ENCODE measurements at places on chromosomes 5 and 9.
A peak's percentile ranks its signal among the peaks of the same experiment; 100 is the strongest.

GRCh38 chr5:37839407-37840052, at the start of gene GDNF:
GDNF (minus strand) TSS chr5:37840041; CDS start chr5:37834796, 5,245 bp downstream.
- DNase-seq, result peak; percentile 24

- no peak for DNase-seq
Measured at GRCh38 chr9:18855656-18856055, 177.4 kb downstream of the SAXO1 start.

- no peak for DNase-seq
Measured at GRCh38 chr5:78659714-78660113, 11.1 kb upstream of the LHFPL2 start.

DNA sequence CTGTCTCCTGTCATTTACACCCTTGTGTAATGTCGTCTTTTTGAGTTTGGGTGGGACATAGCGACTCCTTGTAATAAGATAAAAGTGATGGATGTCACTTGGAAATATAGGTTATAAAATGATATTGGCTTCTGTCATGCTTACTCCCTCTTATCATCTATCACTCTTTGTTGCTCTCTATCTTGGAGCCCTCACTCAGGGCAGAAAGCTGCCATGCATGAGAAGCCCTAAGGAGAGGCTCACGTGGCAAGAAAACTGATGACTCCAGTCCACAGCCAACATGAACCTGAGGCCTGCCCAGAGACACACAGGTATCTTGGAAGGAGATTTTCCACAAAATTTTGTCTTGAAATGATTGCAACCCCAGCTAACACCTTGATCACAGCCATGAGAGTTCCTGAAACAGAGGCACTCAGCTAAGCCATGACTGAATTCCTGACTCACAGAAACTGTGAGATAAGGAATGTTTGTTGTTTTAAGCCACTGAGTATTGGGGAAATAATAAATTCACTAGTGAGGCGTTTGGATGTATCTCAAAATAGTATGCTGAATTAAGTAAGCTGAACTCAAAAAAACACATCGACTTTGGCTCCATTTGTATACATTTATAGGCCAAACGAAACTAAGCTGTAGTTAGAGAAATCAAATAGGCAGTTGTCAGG, 216.7 kb downstream of the CDH18 start:
- DNase-seq, result no peak

GRCh38 chr5:27472871-27473270, 434.5 kb upstream of the CDH9 start:
- DNase-seq, result no peak

- DNase-seq, result peak; percentile 30
Measured at GRCh38 chr5:67520161-67520908, 323.7 kb upstream of the CD180 start.

GRCh38 chr9:32340361-32340760, 44.1 kb upstream of the ACO1 start:
- DNase-seq, result no peak

DNA sequence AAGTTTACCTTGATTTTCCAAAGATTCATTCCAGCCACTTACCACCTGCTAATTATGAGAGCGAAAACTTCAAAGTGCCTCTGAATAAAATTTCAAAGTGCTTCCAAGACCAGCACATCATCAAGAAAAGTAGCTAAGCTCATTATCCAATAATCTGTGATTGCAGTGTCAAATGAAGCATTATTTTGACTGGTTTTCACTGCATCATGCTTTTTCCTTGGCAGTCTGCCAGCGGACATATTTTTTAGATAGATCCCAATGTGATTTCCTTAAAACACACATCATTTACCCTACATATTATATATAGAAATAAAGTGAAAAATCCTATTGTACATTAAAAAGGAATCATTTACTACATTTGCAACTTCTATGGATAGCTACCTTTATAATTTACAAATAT, 508.6 kb upstream of the FAM174A start:
- no peak for DNase-seq

DNA sequence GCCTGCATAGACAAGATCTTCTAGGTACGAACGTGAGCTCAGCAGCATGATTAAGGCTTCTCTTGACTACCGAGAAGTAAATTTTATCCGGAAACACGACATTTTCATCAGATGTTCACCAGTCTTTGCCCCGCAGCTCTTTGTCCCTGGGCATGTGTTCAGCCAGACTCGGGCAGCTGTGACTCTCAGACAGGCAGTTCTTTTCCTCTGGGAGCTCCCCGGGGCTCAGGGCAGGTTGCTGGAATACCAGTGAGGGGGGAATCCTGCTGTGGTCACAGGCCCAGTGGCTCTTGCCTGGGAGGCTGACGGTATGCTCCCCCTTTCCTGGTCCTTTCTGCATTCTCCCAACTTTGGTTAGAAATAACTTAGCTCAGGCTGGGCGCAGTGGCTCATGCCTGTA, 186.1 kb downstream of the GNA14 start:
- DNase-seq, result no peak

DNA sequence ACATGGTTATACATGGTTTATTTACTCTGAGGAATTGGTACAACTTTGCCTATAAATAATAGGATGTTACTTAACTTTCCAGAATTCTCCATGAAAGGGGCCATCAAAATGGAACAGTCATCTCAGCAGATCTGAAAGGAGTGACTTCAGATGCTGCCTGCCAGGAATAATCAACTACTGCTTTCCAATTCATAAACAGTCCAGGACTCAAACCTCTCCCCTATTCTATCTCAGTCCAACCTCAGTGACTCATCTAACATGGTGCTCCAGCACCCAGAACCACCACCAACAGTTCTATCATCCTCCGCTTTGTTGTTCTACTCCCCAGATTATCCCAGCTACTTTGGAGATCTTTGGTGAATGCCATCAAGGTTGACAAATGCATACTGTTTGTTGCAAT, 221.5 kb upstream of the MPDZ start:
- DNase-seq, result no peak

DNA sequence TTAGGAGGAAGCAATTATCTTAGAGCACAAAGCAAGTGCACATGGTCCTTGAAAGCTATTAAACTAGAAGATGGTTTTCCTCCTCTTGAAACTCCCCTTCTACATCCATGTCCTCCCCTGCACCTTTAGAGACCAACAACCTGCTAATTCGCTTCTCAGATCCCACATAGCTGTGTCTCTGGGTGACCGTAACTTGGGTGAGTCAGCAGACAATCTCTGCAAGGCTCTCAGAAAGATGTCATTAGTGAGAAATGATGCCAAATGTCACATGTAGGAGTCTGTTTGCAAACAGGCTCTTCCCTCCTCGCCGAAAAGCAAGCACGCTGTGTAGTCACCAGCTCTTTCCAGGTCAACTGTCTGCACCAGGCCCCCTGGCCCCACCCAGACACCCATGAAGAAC, 291.8 kb downstream of the SLIT3 start:
- no peak for DNase-seq

DNA sequence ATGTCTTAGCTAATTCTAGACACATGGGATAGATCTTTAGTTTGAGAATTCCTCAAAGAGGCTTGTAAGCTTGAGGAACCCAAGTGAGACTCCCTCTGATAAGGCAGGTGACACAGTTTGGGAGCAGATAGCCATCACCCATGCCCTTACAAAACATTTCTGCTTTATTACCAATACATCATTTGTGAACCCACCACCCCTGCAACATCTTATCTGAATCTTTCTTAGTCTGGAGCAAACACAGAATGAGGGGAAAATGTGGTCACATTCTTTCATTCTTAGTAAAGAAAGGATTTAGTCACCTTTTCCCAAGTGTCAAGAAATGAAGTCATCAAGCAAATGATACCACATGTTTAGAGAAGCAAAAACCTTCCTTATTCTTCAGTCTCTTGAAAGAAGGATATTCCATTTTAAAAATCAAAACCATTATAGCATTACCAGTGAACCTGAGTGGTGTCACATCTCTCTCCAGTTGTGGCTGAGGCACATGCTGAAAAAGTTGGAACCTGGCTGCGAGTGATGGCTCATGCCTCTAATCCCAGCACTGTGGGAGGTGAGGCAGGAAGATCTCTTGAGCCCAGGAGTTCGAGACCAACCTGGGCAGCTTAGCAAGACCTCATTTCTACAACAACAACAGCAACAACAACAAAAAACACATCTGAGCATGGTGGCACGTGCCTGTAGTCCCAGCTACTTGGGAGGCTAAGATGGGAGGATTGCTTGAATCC, 65.9 kb downstream of the PRKACG start:
- DNase-seq, result no peak

- no peak for DNase-seq
Measured at GRCh38 chr9:70859694-70860093, 261.7 kb downstream of the TRPM3 start.

DNA sequence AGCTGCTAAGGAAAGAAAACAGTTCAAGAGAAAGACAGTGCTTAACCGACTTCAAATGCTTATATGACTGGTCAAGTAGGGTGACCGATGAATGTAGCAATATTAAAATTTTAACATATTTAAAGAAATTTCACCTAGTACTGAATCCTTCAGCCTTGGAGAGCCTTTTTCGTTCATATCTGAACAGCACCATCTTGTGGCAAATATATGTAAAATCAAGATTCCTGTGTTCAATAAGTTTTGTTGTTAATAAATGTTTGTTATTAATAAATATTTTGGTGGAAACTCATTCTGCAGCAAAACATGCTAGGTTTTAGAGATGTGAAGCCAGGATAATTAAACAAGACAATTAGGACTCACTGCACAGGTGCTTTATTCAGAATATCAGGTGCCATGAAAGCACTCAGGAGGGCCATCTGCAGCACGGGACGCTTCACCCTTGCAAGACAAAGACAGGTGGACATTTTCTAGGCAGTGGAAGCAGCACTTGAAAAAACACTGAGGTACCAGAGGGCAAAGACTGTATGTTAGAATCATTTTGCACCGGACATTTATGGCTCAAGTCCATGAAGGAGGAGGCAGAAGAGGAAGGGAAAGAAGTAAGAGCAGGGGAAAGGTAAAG, 15.6 kb downstream of the TICAM2 start:
- DNase-seq, result peak; percentile 39

DNA sequence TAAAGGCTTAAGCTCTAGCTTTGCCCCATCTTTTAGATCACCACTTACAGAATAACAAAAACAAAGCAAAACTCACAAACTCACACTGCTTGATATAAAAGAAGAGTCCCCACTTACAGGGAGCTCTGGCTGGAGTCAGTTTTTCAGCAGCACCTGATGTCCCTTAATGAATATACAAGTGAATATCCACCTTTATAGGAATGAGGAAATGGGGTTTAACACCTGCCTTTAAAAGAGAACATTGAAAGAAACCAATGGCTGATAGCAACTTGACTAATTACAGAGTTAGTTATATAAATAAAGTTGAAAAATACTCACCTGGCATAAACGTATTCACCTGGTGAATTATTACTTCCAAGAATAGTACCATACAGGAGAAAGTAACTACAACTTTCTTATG, 20.7 kb upstream of the PURA start:
- DNase-seq, result no peak

DNA sequence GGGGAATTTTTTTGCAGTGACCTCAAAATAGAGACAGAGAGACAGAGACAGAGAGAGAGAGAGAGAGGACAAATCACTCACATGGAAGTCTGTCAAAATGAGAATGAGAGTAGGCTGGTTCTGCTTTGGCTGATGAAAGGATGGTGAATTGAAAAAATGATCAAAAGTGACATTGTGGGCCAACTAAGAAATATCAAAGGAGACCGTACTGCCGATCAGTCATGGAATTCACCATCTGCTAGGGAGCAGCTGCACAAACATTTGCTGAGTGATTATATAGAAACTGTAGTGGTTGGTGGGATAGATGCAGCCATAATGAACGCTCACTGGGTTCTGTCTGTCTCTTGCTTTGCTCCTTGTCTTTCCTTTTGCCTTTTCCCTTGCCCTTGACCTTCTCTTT, 476.6 kb upstream of the SGCD start:
- DNase-seq, result peak; percentile 7

DNA sequence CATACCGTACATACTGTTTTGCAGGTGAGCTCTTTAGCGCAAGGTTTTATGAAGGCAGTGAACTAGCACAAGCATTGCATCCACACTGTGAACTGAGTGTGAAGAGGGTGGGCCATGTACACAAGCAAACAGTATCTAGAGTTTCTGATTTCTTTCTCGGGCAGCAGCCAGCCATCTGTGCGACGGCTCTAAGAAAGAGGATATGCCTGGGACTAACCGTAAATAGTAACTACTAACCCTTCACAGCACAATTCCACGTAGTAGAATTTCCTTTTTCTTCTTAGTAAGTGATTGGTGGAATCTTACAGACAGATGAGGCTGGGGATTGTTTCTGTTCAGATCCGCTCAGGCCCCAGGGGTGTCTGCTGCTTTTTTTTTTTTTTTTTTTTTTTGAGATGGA, 89.0 kb downstream of the DRD1 start:
- DNase-seq, result no peak

GRCh38 chr9:138101444-138102234, 224.1 kb downstream of the CACNA1B start:
- no peak for DNase-seq

- DNase-seq, result no peak
Measured at GRCh38 chr5:135465391-135466122, 13.4 kb upstream of the TIFAB start.

- no peak for DNase-seq
Measured at GRCh38 chr9:136258786-136259516, 13.3 kb upstream of the QSOX2 start.

DNA sequence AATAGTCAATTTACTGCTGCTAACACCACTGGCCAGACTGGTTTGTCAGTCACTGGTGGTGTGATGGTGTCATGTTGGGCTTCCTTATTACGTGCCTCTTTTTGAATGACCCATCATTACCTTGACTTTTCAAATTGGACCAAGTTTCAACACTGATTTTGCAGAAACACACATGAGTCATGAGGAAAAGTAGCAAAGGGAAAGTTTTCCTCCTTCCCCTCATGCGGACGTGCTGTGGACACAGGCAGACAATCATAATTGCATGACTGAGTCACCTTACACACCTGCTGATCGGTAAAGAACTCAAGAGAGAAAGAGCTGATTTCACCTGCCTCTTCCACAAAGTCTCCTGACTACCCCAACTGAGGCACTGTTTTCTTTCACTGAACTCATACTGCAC, 324.5 kb downstream of the ARRDC3 start:
- DNase-seq, result peak; percentile 23

DNA sequence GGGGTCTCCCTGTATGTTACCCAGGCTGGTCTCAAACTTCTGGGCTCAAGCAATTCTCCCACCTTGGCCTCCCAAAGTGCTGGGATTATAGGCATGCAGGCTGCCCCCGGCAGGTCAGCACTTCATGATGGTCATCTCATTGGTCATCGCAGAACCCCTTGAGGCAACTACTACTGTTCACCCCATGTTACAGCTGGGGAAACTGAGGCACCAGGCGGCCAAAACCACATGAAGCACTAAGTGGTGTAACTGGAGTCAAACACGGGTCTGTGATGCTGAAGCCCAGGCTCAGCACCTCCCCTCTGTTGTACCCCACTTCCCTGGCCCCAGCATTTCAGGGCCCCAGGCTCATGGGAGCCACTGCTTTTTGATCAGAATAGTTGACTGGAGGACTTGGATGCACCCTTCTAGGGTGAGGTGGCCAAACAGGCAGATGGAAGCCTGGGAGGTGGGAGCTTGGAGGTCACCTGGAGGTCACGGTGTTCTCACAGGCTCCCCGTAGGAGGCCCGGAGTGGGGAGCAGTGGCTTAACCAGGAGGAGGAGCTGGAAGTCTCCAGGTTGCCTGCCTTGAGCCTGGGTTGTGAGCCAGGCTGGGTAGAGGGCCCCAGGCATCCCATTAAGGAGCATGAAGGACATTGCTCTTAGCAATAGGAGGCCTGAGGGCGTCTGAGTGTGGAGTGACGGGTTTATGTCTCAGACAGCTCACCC, 57.3 kb upstream of the RPL26L1 start:
- no peak for DNase-seq

- DNase-seq, result no peak
Measured at GRCh38 chr5:74394528-74394915, 246.0 kb downstream of the ENC1 start.

GRCh38 chr5:115579216-115579615, 23.1 kb downstream of the TICAM2 start:
- DNase-seq, result no peak
